AG04450 (cell line): ENCODE measurements at places on chromosomes 12 and 14.
A peak's percentile ranks its signal among the peaks of the same experiment; 100 is the strongest.

DNA sequence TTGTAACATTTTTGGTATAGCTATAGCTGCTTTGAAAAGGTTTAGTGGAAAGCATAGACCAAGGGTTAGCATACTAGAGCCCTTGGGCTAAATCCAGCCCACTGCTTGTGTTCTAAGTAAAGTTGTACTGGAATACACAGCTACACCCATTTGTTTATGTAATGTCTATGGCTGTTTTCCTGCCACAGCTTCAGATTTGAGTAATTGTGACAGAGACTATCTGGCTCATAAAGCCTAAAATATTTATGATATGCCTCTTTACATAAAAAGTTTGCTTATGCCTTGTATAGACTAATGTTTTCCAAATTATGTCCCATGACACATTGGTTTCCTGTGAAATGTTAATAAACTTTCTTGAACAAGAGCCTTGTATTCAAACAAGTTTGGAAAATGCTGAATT, 234.8 kb upstream of the ATP2B1 start:
- no peak for DNase-seq

- DNase-seq = no peak
Measured at GRCh38 chr14:50534997-50535396, 2.6 kb upstream of the MAP4K5 start.

DNA sequence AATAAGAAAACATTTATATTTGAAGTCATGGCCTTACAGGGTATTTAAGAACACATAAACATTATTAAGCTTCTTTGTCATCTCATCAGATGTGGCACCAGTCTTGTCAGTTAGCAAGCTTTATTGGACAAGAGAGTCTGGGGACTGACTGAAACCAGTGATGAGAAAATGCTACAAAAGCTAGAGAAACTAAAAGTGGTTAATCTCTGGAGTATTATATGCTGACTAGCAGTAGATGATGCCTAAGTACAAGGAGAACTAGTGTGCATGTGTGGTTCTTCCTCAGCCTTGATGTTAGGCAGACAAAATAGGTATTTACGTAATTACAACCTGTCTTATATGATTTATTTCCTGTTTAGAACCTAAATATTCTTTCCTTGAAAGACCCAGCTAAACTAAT, 176.5 kb downstream of the CPNE8 start:
- no peak for DNase-seq

GRCh38 chr12:119683413-119683812, 15.5 kb downstream of the PRKAB1 start:
- DNase-seq = no peak

- peak; percentile 10 for DNase-seq
Measured at GRCh38 chr14:77290705-77291104, 19.7 kb upstream of the NGB start.

DNA sequence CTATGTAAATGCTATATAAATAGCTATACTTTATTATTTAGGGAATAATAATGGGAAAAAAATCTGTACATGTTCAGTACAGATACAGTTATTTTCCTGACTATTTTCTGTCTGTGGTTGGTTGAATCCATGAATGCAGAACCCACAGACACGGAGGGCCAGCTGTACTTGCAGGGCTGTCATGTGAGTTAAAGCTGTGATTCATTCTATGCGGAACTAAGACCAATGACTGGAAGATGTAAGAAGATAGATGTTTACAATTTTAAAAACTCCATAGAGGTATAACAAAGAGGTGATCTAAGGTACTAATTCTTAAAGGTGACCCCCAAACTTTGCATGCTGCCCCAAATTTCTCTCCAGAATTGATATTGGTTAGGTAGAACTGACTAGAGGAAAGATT, 14.6 kb downstream of the PCNX4 start:
- no peak for DNase-seq

- DNase-seq = no peak
Measured at GRCh38 chr14:98130691-98131090, 1141.3 kb downstream of the BCL11B start.

DNA sequence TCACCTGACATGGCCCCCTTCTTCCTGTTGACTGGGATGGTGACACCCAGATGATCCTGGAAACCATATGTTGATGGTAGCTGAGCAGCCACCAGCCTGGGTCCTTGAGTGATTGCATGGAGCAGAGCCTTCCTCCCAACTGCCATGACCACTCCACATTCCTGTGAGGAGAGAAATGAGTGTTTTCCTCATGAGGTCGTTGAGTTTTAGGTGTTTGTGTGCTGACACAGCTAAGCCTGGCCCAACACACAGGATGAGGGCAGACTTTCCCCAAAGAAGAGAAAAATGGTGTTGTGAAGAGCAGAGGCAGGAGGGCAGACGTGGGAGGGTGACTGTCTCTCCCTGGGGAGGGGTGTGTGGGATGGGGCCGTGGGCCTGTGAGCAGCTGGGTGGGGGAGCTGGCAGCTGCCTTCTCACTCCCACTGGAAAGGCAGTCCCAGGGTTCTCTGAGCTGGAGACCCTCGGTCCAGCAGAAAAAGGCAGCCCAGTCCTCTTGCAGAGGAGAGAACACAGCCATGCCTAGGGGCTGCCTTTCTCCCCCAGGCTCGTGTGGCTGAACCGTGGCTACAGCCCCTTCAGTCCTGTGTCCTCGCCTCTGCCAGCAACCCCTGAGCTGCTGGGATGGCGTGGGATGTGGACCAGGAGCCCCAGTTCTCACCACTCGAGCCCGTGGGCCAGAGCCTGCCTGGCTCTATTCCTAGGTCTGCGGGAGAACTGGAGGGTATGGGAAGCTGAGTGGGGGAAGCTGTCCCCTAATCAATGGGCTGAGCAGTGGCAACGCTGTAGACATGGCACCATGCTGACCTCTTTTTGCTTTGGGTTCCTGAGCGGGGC, 257.0 kb downstream of the ADGRD1 start:
- DNase-seq = no peak

GRCh38 chr12:28059668-28060067, 87.1 kb upstream of the PTHLH start:
- DNase-seq = no peak

DNA sequence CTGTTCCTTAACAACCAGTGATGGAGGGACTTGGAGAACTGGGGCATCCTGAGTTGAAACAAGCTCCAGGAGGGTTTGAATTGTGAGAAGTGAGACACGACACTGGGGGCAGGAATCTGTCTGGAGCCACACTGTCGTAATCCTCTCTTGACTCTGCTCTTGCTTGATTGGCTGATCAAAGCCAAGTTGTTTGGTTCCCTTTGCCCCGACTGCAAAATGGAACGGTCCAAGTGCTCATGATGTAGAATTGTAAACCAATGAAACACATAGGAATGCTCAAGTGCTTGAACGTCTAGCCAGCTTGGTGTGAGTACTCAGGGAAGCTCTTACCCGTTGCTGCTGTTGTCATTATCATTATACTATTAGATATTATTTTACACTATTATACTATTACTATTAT, 98.1 kb downstream of the TMEM132C start:
- no peak for DNase-seq

- DNase-seq = no peak
Measured at GRCh38 chr12:63305901-63306875, 155.2 kb upstream of the AVPR1A start.

DNA sequence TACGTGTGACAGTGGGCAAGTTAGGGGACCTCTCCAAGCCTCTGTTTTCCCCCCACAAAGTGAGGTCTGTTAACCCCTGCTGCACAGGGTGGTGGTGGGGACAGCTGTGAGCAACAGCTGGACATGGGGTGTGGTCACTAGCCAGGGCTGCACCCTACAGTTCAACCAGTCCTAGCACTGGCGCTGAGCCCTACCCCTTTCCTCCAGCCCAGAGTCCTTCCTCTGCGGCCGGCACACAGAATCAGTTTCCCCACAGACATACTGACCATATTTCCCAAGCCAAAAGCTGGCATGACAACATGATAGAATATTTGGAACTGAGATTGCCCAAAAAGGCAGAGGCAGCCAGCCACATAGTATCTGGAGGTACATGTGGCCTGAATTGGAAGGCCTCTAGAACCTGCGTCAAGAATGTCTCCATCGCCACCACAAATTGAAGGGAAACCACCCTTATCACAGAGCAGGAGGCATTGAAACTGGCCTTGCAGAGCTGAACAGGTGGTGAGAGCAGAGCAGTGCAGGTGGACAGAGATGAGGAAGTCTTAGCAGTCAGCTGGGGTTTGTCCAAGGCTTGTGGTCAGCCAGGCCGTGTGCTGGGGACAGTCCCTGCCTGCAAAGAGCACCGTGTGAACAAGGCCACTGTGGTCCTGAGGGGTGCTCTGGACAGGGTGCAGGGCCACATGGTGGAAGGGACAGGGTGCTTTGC, 21.2 kb downstream of the DEGS2 start:
- no peak for DNase-seq

DNA sequence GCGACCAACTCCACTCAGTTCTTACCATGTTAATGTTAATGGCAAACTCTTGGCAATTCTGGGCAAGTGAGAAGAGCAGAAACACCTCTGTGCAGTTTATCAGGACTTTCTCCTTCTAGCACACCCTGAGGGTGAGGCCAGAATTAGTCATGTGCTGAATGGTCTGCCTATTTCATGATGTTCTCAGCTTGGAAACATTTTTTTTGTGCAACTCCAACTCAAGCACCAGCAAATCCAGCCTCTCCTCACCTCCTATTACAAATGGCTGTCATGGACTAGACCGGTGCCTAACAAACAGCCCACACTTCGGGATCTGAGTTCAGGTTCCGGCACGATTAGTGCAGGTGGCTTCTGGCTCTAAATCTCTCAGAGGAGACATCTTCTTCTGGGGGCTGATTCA, 246.0 kb downstream of the ZFP36L1 start:
- peak; percentile 51 for DNase-seq
